ENCODE measurements at places on chromosomes 12 and 14. TPM values are rescaled to one million over a fixed set of nuclear protein-coding genes. Genes with fewer than 3 reads are reported as not detected.

PIWIL1 gene
- not detected for polyA plus RNA-seq

RPL10L gene
- polyA plus RNA-seq = not detected

SLC22A17 gene
- polyA plus RNA-seq = 90.7 TPM

ASCL1 gene
- 0.40 TPM for polyA plus RNA-seq

PRH2 gene
- polyA plus RNA-seq = 0.42 TPM

TECPR2 gene
- 10.2 TPM for polyA plus RNA-seq

FOXJ2 gene
- polyA plus RNA-seq = 5.3 TPM

Measured in pancreas (tissue), 10 donors.